ENCODE measurements at places on chromosomes 12 and 14.

DNA sequence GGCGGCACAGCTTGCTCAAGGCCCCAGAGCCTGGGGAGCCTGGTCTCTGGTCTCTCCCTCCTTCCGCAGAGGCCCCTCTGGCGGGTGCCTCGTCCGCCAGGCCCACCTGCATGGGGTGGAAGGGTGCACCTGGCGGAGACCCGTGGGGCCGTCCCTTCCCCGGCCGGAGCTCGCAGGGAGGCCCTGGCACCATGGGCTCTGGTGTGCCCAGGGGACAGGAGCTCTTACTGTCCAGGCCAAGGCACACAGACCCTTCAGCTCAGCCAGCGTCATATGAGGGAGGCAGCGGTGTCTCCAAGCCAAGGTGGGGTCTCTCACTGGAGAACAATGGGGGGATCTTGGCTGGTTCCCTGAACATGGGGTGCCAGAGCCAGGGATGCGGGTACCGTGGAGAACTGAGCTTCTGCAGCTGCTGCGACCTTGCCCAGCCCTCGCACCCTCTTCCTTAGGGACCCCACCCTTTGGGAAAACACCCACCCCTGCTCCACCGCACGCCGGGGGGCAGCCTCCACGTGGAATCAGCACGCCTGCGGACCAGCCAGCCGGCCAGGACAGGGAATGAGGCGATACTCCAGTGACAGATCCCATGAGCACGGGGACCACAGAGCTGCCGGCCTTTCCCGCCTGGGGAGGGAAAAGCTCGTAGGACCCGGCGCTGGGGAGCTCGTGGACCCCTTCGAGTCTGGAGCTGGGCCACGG is 25.7 kb upstream of the GALNT9 start:
- no peak for DNase-seq

DNA sequence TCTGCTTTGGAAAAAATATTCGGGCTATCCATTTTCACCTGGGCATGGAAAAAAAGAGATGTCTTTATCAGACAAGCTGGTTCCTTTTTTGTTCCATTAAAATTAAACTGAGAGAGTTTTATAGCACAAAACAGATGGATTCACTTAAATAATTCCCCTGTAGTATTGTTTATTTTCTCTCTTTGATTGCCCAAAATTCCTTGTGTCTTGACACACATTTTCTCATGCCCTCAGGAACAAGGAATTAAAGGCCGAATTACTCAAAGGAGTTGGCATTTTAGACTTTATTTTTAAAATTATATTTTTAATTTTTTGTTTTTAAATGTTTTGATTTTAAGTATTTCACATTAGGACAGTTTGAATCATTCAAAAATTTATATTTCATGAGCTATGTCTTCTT is 69.6 kb upstream of the SLCO1C1 start:
- DNase-seq = no peak

DNA sequence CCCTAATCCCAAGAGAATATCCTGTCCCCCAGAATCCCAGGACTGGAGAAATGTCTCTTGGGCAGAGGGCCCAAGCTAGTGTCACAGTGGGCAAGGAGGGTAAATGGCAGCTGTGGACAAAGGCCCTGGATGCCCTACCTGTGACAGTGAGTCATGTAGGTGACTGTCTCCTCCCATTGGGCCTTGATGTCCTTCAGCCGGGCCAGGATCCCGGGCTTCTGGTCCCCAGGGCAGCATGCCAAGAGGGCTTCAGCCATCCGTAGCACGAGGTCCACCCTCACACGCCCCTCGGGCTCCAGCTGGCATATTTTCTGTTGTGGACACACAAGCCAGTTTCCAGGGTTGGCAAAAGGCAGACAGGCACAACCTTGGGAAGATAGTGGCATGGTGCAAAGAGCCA is 48.8 kb downstream of the SYNE3 start:
- DNase-seq = no peak

DNA sequence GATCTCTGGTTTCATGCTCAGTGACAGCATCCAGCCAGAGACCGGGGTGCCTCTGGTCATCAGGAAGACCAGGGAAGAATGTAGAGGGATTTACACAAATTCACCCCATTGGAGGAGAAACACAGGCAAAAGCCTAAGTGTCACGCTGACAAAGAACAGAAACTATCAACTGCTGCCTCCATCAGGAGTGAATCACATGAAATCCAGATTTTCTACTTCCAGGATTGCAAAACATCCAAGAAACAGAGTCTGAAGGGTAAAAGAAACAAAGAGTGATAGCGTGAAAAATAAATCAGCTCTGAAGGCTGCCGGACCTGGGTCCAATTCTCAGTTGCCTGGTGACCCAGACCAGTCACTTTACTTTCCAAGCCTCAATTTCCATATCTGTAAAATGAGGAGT is 136.1 kb upstream of the MAP1LC3B2 start:
- no peak for DNase-seq

GRCh38 chr12:27807063-27807703 is 27.1 kb upstream of the MANSC4 start:
- no peak for DNase-seq

DNA sequence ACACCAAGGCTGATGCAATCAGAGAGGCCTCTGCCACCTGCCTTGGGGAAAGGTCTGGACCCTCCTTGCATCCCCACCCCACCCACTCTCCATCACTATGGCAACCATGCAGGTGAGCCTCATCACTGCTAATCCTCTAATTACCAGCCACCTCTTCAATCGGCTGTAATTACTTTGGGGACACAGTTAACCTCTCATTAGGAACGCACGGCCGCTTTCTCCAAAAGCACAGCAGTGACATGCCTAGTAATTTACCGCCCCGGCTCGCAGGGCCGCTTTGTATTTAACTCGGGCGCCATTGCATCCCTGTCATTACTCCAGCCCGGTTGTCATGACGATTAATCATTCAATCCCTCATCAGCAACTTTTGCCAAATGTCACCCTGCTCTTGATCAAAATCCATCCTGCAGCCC is 36.3 kb upstream of the FAM222A start:
- no peak for DNase-seq
